H4 (cell line): ENCODE measurements at places on chromosomes 4 and X. TPM values are rescaled to one million over a fixed set of nuclear protein-coding genes. Genes with fewer than 3 reads are reported as not detected.

DNA sequence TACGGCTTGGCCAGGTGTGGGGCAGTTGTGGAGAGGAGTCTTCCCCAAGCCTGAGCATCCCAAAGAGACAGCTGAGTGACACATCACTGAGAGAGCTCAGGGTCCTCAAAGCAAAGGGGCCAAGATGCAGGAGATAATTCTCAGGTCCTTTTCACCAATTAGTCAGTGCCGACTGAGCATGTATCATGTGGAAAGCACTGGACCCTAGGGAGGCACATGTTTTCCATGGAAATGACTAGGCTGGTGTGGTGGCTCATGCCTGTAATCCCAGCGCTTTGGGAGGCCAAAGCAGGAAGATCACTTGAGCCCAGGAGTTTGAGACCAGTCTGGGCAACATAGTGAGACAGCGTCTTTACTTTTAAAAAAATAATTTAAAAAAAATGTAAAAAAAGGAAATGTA, 67.3 kb upstream of the PRPS1 start:
- no peak for DNase-seq

DNA sequence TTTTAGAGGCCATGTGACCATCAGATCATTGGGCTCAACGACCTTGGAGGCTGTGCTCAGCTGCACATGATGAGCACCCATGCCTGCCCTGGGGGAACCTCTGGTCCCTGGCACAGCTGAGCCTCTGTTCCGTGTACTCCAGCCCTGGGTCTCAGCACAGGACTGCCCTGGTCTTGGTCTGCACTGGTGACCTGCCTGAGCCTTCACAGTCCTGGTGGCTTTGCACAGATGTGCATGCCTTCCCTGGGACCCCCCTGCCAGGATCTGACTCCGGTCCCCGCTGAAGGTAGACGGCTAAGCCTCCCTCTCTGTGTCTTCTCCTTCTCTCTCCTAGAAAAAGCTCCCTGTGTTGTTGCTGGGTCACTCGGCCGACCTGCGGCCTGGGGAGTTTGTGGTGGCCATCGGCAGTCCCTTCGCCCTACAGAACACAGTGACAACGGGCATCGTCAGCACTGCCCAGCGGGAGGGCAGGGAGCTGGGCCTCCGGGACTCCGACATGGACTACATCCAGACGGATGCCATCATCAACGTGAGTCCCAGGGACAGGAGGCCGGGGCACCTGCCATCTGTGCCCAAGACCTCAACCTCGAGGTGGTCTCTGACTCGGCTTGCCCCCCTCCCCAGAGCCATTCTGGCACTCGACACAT, 21.6 kb downstream of the HTRA3 start:
- no peak for DNase-seq

DNA sequence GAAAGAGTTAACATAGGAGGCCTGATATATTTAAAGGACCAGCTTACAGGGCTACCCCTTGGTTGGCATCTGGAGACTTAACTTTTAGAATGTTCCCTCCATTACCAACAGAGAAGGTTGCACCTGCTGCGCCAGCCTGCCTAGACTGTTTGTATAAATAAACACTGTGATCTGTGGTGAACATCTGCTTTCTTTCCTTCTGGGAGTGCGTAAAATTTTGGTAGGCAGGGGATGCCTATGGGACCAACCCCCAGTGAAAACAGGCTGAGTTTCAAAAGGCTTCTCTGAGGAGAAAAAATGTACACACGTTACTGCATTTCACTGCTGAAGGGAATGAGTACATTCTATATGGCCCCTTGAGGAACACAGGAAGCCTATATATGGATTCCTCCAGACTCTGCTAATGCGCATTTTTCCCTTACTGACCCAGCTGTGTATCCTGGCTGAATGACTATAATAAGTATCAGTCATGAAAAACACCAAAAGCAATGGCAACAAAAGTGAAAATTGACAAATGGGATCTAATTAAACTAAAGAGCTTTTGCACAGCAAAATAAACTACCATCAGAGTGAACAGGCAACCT, 13.8 kb downstream of the CENPC start:
- no peak for DNase-seq

DNA sequence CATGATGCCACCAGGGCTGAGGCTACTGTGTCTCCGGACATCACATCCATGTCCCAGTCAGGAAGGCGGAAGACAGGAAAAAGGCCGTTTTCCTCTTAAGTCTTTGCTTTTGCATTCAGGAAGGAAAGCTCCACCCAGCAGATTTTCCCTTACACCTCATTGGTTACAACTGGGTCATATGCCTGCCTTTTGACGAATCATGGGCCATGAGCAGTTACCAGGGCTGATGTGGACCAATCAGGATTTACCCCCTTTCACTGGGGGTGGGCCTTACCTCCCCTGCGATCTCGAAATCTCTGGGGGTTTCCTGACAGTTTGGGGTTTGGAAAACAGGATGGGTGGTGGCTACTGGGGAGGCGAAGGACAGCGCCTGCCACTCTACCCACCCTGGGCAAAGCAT, 52.5 kb upstream of the GRPEL1 start:
- DNase-seq = peak; percentile 37

DNA sequence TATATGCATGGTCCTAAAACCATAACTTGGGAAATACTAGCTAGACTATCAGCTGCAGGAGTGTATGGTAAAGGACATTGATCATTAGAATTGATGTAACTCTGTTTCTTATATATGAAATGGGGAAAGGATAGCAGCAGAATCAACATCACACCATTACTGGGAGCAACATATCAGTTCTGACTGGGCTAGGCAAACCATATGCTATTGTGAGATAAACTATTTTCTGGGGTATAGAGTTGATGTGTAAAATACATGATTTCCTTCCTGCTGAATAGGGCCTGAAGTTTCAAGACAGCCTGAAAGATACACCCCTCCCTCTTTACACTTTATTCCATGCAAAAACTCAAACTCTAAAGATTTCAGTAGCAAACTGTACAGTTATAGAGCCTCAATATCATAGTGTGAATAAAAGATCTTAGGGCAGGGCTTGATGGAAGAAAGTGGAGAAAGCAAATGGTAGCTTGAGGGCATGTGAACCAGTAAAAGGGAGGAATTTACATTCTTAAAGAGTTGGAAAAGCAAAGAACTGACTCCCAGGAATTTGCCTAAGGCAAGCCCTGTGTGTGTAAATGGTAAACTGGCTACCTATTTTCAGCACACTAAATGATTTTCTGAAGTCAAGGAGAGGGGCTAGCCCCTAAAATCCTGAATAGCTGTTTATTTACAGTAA, 404.1 kb downstream of the MAPK10 start:
- DNase-seq = no peak

DNA sequence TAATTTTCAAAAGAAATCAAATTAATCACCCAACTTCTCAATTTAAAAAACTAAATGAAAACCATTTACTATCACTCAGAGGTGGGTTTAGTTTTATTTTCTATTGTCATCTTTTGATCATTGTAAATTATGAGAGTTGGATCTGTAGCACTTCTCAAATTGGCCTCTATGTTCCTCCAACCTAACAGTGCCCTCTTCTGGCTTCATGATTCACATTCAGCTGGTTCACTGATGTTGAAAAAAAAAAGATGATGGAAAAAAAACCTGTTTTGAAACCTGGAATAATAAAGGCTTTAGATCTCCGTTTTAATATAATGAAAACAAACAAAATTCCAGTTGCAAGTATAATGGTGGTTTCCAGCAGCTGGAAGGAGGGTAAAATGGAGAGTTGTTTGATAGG, 2.4 kb upstream of the NBDY start:
- DNase-seq = peak; percentile 46

DNA sequence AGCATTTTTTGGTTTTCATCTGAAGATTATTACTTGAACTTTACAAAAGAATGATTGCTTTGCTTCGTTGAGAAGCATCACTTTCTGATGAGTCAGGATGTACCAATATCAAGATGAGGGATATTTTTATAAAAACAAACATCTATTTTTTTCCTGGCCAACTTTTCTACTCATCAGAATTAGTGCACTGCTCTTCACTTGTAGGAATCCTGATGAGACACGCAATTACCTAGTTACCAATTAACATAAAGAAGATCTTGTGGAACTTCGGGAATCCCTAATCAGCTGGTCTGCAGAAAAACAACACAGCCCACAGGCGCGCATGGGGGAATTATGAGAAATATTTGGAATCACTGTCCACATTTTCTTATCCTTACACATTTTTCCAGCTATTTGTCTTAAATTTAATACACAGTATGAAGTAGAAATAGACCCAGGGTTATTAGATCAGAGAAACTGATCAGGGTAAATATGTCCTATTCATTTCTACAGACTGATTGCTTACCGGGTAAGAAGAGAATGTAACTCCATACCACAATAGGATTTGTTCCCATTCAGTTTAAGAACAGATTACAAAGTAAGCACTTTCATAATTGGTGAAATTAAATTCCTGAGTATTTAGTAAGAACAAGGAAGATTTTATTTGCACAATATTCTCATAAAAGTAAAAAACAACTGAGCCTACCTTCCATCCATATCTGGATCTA, 50.9 kb downstream of the MFAP3L start:
- no peak for DNase-seq

SHROOM4 gene
- total RNA-seq = 0.08 and 0.19 TPM in 2 replicates

MAGEC3 gene
- not detected in 2 replicates for total RNA-seq

PHEX gene
- 0.85 and 1.3 TPM in 2 replicates for total RNA-seq
